ENCODE measurements at places on chromosomes 1 and 21. TPM values are rescaled to one million over a fixed set of nuclear protein-coding genes. Genes with fewer than 3 reads are reported as not detected.

The HYI gene
- total RNA-seq = 43.2 TPM

The GPA33 gene
- total RNA-seq = not detected

The CCDC27 gene
- not detected for total RNA-seq

The HAPLN2 gene
- total RNA-seq = not detected

The MAP1LC3C gene
- 0.81 TPM for total RNA-seq

The AMPD1 gene
- not detected for total RNA-seq

The TMEM200B gene
- total RNA-seq = 22.5 TPM

The IFI16 gene
- total RNA-seq = 65.9 TPM

The SSX2IP gene
- 6.5 TPM for total RNA-seq

The CYP4A22 gene
- not detected for total RNA-seq

GRCh38 chr21:46207920-46208591, 20.5 kb downstream of the LSS start:
- DNase-seq = no peak

- no peak for DNase-seq
Measured at GRCh38 chr1:83705091-83705490, 293.8 kb downstream of the TTLL7 start.

DNA sequence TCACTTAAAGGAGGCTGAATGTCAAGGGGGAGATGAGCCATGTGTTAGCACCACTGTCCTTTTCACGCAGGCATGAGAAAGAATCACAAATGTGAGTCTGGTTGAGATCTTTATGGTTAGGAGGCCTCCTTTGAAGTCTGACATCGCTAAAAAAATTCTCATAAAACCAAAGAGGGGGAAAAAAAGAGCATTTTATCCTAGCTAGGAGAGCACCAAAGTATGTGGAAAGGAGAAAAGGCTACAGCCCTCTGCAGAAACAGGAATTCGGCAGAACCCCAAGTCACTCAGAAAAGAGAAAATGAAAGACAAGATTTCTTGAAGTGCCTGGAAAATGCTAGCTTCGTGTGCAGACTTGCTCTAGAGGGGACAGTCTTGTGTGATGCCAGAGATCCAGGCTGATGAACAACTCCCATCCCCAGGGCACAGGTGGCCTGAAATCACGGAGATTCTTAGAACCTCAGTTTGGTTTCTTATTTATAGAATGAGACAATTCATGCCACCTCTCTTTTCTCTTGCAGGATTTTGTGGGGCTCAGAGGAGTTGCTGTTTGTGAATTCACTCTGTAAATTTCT, 61.5 kb downstream of the RUNX1 start:
- DNase-seq = no peak

DNA sequence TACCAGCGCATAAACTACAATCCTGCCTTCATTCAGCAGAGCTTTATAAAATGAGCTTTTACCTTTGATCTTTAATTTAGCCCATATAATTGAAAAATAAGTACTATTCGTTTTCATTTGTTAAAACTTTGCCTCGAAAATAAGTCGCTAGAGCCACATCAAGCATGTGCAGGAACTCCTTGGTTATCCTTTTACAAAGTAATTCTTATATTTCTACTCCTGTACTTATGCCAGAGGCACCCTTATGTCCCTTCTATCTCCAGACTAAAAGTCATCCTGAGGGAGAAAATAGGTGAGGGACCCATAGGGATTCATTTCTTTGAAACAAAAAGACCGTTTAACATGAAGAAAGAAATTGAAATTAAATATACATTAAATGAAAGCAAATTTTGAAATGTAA, 278.2 kb upstream of the C1orf105 start:
- DNase-seq = no peak

DNA sequence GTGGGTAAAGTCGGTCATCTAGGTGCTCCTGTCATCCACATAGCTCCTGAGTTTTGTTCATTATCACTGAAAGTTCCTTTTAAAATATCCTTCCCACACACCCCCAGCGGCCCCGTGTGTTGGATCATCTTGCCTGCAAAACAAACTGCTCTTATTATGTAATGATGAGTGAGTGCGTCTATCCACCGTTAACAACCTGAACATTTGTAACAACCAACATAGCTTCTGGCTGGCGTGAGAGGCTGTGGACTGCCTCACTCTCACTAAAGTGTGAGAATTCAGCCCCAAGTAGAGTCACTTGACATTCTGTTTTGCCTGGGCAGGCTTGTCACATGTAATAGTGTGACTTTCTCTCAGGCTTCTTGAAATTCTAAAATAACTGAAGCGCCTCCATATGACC, 14.5 kb upstream of the KCNA2 start:
- DNase-seq = no peak

DNA sequence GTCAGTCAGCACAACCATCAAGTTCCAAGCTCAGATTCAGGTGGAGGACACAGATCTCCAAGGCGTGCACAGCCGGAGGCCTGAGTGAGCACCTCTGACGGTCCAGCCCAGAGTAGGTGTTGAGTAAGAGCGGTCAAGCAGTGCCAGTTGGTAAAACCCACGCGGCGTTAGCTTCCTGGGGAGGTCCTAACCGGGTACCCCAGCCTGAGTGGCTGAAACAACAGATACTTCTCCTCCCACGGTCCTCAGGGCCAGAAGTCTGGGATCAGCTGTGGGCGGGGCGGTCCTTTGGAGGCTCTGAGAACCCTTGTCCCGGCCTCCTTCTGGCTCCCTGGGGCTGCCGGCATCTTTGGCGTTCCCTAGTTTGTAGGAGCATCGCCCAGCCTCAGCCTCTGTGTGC, 94.4 kb downstream of the PRDM16 start:
- DNase-seq = no peak

DNA sequence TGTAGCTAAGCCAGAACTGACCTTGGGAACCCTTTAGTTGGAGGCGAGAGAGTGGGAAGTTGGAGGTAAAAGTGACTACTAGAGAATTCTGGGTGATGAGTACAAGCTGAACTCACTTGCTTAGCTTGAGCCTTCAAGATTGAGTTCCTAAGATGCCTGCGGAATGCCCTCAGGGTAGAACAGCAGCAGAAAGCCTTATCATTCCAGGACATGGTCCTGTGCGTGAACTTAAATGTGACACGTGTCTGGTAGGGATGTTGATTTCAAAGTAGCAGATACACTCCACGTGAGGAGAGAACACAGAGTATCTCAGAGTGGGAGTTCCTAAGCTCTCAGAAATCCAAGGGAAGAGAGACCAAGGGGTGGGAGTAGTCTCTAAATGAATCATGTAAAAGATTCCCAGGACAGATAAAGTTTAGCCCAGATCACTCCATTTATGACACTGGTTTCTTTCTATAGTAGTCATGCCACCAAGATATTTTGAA, 60.1 kb downstream of the KCNK1 start:
- DNase-seq = no peak

DNA sequence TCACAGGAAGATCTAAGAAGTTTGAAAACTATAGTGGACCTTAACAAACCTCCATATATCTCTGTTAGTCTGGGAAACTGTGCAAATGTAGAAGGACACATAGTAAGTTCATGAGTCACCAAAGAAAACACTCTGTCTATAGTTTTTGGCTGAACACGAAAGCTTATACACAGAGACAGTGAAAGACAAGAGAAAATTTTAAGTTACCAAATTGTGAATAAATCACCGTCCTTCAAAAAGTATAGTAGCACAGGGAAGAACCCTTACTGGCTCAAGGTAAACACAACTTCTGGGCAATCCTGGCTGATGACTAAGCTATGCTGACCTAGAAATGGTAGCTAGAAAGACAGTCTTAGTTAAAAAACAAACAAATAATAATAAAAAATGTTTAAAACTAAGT, 1057.9 kb downstream of the AMY1C start:
- no peak for DNase-seq

DNA sequence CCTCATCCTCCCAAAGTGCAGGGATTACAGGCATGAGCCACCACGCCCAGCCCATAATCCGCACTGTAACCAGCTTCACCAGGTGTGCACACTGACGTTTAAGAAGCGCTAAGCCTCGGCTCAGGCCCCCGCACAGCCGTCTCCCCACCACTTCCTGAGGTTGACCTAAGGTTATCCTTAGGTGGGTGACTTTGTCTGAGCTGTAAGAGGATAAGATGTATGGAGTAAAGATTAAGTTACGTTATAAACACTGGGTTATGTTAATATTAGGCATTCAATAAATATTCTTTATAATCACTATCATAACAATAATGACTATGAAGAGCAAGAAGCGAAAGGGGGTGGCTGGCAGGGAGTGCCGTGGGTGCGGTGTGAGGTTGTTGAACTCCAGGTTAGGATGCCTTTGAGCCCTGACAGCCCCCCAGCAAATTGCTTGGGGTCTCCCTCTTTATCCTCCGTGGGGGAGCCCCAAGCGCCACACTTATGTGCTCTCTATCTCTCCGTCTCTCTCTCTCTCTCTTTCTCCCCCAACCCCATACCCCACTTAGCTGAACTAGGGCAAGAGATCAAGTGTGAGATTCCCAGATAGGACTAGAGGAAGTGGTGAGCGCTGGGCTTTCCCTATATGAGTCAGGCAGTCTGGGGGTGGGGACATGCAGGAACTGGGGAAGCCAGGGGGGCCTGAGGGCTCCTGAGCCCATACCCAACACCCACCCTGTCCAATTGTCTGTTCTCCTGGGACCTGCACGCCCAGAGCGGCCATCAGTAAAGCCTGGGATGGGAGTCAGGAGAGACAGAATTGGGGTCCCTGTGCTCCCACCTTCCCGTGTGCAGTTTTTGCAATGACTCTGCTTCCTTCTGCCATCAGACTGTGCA, 7.6 kb downstream of the EFHD2 start:
- DNase-seq = no peak

- no peak for DNase-seq
Measured at GRCh38 chr1:205077158-205077933, 6.9 kb downstream of the TMEM81 start.

DNA sequence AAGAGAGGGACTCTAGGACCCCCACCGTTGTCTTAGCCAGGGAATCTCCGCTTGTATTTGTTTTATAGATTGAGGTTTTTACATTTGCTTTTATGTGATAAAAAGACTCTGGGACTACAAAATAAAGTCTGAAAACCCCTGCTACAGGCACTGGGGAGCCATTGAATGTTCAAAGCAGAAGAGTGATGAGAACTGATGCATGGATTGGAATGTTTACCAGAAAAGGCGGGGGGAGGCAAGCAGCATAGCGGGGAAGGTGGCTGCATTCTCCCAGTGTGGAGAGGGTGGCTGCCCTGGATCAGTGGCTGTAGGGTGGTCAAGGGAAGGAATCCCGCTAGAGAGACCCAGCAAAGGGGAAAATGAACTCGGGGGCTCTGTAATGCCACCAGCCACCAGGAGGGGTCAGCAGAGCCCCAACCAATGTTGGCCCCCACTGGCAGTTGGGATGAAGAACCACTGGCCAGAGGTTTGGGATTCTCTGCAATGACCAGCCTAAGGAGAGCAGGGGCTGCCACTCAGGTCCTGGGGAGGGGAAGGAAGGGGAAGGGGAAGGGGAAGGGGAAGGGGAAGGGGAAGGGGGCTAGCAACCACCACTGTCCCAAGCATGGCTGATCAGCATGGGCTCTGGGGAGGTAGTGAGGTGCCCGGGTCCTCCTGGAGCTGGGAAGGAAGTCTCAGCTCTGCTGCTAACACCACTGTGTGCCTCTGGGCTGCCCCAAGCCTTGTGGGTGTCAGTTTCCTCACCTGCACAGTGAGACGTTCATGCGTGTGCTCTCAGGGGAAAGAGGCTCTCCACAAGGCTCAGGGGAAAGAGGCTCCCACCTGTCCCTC, 19.2 kb upstream of the PEF1 start:
- peak; percentile 91 for DNase-seq

DNA sequence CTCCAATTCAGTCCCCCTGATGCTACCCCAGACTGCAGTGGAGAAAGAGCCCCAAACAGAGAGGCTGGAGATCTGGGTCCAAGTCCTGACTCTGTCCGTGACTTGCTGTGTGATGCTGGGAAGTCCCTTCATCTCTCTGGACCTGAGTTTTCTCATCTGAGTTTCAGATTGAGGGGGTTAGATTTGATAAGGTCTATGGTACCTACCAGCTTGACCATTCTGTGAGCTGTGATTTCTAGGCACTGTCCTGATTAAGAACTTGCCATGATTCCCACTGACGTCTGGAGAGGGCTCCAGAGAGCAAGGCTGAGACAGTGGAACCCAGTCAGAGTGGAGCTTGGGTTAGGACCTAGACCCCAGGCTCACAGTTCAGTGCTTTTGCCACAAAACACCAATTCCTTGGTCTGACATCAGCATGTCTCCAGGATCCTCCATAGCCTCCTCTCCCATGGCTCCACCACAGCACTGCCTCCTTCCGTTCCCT, 43.8 kb upstream of the DMBX1 start:
- DNase-seq = no peak

GRCh38 chr1:154867064-154867825, 2.8 kb downstream of the KCNN3 start:
- DNase-seq = no peak

- no peak for DNase-seq
Measured at GRCh38 chr1:119655154-119655553, 7.1 kb upstream of the ZNF697 start.

DNA sequence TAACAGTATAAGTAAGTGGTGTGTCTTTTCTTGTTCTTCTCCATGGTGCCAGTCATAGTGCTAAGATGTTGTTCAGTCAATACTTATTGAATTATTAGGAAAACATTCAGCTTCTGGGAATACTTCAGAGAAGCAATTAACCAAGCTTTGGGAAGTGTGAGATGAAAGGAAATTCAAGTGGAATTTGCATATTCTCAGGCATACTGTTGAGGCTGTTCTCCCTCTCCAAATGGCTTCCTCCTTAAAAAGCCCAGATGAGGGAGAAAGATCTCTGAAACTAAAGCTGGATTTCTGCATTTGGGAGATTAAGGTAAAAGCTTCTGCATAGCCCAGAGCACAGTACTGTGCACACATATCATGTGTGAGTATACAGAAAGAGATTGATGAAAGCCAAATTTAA, 73.4 kb downstream of the MACF1 start:
- no peak for DNase-seq

DNA sequence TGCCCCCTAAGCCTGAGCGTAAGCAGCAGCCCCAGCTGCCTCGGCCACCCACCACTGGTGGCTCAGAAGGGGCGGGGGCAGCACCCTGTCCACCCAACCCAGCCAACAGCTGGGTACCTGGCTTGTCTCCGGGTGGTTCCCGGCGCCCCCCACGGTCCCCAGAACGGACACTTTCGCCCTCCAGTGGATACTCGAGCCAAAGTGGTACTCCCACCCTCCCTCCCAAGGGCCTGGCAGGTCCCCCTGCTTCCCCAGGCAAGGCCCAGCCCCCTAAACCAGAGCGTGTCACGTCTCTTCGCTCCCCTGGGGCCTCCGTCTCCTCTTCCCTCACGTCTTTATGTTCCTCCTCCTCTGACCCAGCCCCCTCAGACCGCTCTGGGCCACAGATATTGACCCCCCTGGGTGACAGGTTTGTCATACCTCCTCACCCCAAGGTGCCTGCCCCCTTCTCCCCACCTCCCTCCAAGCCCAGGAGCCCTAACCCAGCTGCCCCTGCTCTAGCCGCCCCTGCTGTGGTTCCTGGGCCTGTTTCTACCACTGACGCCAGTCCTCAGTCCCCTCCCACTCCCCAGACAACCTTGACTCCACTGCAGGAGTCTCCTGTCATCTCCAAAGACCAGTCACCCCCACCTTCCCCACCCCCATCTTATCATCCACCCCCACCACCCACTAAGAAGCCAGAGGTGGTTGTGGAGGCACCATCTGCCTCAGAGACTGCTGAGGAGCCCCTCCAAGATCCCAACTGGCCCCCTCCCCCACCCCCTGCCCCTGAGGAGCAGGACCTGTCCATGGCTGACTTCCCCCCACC, 46.2 kb downstream of the YARS1 start:
- no peak for DNase-seq

- DNase-seq = no peak
Measured at GRCh38 chr1:53652441-53653199, 86.3 kb downstream of the GLIS1 start.

All from osteocyte (in vitro differentiated cells).